ENCODE measurements at places on chromosomes 6 and 20. TPM values are rescaled to one million over a fixed set of nuclear protein-coding genes. Genes with fewer than 3 reads are reported as not detected.

The C4B gene
- total RNA-seq, result 6.4 TPM

The HLA-DQA1 gene
- total RNA-seq, result 3.7 TPM

The RHAG gene
- total RNA-seq, result not detected

The OR12D3 gene
- total RNA-seq, result not detected

The PREX1 gene
- total RNA-seq, result 85.6 TPM

The TUBB2B gene
- total RNA-seq, result not detected

The SRF gene
- total RNA-seq, result 46.1 TPM

The CCDC170 gene
- not detected for total RNA-seq

The PTK6 gene
- 0.97 TPM for total RNA-seq

The APOM gene
- total RNA-seq, result 6.0 TPM

The DAAM2 gene
- not detected for total RNA-seq

The LINC00237 gene
- 0.41 TPM for total RNA-seq

The TOX2 gene
- total RNA-seq, result 42.8 TPM

DNA sequence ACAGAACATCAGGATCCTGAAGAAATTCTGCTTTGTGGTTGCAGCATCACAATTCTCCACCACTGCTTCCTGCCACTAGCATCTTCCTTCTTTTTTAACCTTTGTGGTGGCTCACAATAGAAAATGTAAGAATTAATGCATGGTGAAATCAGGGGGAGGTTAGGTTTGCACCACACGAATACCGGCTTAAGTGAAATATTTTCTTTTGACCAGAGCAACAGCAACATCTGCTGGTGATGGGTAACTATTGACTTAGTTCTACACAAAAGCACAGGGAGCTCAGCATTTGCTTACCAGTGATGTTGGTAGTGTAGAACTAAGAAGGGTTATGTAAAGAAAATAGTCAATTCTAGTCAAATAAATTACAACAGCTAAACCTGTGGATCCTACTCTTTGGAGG is 280.5 kb downstream of the SYNE1 start:
- DNase-seq, result peak; percentile 2

DNA sequence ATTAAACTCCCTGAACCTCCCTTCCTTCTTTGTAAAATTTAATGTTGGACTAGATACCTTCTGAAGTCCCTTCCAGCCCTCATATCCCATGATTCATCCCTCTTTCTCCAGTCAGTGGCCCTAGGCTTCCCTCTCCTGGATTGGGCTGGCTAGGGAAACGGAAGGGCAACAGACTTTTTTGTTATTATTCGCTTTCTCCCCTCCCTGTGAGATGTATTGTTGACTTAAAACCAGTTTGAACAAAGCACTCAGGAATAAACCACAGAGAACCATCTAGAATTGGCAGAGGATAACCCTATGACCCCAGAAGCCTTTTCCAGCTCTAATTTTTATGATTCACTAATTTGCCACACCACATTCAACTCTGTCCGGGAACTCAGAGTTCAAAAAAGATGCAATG is 239.7 kb upstream of the SUPT3H start:
- no peak for DNase-seq

DNA sequence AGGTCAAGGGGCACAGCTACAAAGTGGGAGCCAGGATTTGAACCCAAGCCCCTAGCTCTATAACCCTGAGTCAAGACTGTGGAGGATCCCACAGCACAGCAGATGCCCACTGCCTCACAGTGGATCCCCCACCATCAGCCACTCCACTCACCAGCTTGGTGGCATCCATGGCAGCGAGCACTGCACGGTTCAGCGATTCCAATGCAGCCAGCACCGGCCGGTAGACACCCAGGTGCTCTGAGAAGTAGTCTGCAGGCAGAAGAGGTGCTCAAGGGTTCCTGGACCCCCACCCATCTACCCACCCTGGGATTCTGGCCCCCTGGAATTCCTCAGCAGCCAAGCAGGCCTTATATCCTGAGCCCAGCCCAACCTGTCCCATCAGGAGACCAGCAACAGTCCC is 2.5 kb downstream of the ACTL10 start:
- DNase-seq, result no peak

- DNase-seq, result peak; percentile 73
Measured at GRCh38 chr20:33674294-33675135, at the start of gene NECAB3. Gene NECAB3, minus strand, starts transcription at chr20:33674428. Its CDS starts 76 bp downstream, at chr20:33674352.

DNA sequence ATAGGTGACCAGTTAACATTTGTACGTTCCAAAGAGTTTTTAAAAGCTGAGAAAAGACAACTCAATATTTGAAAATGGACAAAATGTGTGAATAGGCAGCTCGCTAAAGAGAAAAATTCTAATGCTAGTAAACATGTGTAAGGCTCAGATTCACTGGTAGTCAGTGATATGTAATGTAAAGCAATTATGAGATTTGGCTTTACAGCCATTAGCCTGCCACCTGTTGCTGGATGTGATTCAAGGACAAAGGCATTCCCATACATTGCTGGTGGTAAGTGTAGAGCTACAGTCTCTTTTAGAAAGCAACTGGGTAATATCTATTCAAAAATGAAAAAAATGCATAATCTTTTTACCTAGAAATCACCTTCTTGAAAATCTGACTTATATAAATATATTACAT is 114.3 kb downstream of the COL19A1 start:
- DNase-seq, result no peak

DNA sequence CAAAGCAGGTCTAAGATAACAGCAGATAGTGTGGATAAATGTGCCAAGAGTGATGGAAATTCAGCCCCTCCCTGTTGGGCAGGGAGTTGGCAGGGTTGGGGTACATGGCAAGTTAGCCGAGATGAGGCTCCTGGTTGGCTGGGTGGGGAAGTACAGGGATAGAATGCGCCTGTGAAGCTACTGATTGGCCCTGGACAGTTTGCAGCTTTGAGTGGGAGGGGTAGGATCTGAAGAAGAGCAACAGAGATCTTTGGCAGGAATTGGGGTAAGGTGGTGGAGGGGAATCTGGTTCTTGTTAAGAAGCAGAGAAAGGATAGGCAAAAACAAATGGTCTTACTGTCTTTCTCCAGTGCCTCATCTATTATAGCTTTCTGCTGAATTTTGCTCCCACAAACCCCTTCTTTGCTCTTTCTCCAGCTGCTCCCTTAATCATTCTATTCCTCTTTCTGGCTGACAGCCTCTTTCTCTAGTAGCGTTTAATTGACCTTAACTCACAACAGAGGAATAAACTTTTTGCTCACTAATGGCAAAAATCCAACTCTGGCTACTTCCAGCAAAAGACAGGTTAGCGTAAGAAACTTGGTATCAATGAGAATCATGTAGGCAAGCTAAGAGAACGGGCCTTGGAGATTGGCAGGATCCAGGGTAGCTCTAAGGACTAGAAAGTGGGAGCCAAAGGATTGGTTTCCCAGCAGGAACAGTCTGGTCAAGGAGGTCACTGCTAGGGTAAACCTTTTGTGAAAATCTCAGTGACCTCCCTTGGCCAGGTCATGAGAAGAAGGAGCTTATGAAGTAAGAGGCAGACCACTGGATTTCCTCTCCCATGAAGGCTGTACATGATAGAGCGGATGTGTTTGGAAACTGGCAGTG is 86.3 kb upstream of the CARMIL1 start:
- DNase-seq, result no peak

- no peak for DNase-seq
Measured at GRCh38 chr6:85420551-85420950, 29.3 kb upstream of the NT5E start.

GRCh38 chr6:55666606-55667225 is 87.7 kb upstream of the HMGCLL1 start:
- no peak for DNase-seq

GRCh38 chr6:27096834-27097511 is 150.5 kb upstream of the PRSS16 start:
- DNase-seq, result peak; percentile 45

GRCh38 chr20:16293590-16293989 is 279.7 kb downstream of the KIF16B start:
- no peak for DNase-seq

DNA sequence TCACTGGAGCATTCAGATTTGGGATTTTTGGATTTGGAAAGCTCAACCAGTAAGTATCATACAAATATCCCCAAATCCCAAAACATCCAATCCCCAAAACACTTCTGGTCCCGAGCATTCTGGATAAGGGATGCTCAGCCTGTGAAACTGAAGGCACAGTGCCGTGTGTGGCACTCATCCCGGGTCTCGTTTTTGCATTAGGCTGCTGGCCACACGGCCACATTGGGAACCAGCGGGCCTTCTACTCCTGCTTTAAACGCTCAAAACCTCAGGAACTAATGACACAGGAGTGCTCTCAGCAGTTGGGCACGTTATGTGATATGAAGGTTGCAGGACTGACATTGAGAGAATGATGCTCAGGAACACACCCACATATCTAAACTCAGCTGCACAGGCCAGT is 35.6 kb downstream of the PSMG4 start:
- DNase-seq, result no peak

DNA sequence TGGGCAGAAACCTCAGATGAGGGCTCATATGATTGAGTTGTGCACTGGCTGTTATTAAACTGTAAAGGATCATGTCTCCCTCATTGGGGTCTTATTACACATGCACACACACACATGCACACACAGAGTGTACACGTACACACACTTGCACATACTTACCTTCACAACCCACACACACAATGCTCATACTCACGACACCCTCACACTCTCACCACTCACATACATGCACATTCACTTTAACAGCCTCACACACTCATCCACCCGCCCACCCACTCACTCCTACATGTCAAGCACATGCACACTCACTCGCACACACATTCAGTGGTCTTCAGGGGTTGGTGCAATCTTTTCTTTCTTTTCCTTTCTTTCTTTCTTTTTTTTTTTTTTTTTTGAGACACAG is 5.4 kb downstream of the CSTL1 start:
- no peak for DNase-seq

DNA sequence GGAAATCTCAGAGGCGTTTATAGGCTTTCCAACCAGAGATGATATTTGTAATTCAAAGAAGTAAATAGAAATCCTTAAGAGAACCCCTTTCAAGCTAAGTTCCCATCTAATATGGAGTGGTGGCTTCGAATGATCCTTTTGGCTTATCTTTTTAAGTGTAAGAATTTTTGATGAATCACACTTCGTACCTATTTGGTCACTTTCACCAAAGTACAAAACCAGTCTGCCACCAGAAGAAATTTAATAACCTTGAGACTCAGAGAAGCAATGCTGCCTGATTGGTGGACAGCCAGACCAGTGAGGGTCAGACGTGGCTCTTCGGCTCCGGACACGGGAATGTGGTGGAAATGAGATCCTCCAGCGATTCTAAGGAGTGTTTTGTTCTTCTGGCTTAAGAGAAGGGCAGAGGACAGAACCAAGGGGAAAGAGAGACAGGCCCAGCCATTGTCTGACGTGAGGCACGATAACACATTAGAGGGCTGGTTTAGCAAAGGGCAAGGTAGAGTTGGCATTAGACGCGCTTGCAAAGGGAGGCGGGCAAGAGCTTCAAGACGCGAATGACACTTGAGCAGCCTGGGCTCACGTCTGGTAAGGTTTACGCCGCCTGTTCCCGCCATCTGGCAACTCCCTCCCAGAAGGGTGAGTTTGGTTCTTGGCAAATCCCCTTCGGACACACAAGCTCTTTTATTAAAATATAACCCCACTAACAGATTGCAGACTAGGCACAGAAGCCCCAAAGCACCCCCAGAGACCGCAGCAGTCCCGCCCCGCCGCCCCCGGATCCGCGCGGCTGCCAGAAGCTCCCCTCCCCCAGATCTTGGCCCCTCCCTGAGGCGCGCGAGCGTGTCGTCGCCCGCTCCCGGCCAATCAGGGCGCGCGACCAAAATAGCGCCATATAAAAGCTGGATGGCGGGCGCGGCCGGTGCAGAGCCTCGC is 50.0 kb upstream of the EZR start:
- peak; percentile 97 for DNase-seq

DNA sequence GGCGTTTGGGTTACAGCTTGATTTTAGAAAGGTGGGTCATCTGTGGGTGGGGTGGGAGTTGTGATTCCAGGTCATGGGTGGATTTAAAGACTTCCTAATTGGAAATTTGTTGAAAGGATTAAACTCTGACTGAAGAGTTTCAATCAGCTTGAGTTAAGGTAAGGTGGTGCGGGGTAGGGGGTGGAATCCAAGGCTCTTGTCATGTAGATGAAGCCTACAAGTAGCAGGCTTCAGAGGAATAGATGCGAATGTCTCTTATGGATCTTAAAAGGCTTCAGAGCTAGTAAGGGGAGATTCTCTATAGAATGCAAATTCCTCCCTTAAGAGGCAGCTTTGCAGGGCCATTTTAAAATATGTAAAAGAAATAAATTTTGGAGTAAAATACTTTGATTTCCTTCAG is 645.3 kb downstream of the FRK start:
- DNase-seq, result no peak

GRCh38 chr6:169837529-169838250 is 86.3 kb downstream of the ERMARD start:
- no peak for DNase-seq

GRCh38 chr6:1144842-1145767 is 166.8 kb upstream of the FOXQ1 start:
- no peak for DNase-seq

- DNase-seq, result no peak
Measured at GRCh38 chr20:58140787-58141425, 87.5 kb downstream of the ANKRD60 start.

DNA sequence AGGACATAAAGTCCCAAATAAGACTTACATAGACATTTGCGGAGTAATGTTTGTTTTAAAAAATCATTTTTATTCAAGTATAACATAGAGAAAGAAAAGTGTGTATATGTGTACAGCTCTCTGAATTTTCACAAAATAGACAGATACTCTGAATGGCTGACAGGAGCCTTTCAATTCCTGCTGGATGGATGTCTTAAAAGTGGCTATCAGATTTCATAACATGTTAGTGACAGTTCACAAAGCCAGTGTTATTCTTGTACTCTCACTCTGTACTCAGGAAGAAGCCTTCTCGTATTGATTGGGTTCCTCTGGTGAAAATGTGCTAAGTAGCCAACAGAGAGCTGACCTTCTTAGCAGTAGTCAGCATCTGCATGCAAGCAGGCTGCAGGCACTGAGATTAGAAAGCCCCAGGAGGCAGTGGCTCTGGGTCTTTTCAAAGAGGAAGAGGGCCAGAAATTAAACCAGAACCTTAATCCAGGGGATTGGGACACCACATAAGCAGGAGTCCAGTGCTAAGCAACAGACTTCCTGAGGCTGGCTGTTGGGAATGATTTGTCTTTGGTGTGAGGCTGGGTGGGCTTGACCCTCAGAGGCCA is 19.7 kb downstream of the SLC17A4 start:
- no peak for DNase-seq

GRCh38 chr20:36144336-36144735 is 10.2 kb upstream of the EPB41L1 start:
- DNase-seq, result no peak

GRCh38 chr20:61737812-61738443 is 327.8 kb downstream of the TAF4 start:
- DNase-seq, result no peak

Measured in activated T-cell treated with anti-CD3 and anti-CD28 coated beads, Interleukin-2, amount 50 U/mL, for 72 hours (primary cell).